GM12864 (cell line): ENCODE measurements at places on chromosomes 5 and 9.

- DNase-seq, result no peak
These were observed 146.9 kb upstream of the DMRT1 start for GRCh38 chr9:694403-695154.

DNA sequence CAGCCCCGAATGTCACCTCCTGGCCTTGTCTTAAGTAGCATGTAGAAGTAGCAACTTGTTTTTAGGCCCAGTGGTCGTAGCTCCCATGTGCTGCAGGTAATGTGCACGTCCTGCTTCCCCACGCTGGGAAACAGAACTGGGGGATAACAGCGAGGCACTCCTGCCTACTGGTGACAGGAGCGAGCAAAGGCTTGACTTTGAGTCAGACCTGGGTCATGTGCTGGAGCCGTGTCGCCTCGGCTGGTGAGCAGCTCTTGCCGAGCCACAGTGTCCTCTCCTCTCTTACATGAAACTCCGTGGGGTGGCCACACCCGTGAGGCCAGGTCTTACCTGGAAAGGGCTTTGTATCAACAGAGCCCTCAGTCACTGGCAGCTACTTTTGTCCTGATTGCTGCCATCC is 17.5 kb upstream of the POMT1 start:
- DNase-seq, result no peak

DNA sequence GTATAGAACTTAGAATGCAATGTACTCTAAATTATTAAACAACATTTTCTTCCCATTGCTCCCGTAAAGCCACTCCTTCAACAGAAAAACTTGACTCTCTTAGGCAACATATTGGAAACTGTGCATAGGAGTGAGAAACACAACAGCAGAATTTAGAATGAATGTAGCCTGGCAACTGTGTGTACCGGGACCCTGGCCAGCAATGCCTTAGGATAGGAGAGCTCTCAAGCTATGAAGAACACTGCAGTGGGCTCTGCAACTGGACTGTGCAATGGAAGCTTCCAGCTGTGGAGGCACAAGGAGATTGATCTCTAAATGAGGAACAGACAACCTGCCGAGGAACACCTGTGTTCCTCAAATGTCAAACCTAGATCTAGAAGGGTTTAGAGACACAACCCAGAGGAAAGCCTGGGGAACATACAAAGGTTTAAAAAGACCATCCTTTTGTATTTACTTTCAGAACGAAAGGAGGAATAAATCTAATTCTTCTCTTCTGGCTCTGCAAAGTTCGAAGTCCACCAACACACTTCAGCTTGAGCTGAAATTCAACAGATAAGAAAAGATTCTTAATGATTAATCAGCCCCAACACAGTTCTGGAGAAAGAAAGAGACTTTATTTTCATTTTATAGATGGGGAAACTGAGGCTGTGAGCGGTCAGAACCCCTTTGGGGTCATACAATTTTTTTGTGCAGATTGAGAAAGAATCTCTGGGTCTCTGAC is 51.5 kb upstream of the ARL15 start:
- DNase-seq, result no peak

- DNase-seq, result peak; percentile 91
These were observed 102.9 kb downstream of the LIFR start for GRCh38 chr5:38453506-38453905.

DNA sequence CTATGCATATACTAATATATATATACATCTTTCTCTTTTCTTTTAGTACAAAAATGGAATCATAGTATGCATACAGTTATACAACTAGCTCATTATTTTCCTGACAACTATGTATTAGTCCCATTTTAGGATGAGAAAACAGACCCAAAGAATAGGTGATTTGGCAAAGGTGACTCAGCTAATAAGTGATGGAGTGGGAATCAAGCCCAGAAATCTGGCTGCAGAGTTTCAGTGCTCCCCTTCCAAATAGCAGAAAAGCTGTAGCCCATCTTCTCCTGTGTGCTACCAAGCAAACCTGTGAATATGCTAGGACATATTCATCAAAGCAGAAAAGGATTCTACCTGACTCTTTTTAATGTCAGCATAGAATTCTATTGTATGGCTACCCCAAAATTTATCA is 114.7 kb downstream of the ARL15 start:
- DNase-seq, result no peak

GRCh38 chr9:124353166-124353768 is 62.0 kb downstream of the PSMB7 start:
- no peak for DNase-seq

DNA sequence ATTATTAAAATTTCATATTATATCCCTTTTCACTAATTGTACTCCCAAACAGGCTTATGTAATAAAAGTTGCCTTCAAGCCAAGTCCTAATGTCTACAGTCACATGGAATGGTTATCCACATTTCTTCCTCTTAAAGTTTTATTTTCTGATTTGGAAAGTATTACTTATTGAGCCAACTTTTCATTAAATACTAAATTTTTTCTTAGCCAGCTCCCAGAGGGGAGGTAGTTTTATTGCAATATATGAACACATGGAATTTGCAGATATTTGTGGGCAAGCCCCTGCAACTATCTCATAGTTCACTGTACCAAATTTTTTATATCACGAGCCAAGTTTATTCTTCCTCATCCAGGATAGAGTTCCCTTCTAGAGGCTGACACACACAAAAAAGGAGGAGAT is 332.8 kb upstream of the PTGER4 start:
- DNase-seq, result no peak
